Fibroblast of upper back skin (primary cell): ENCODE measurements at places on chromosomes 12 and 14.

GRCh38 chr14:55092341-55092740 is 36.7 kb upstream of the LGALS3 start:
- peak; percentile 83 for DNase-seq

DNA sequence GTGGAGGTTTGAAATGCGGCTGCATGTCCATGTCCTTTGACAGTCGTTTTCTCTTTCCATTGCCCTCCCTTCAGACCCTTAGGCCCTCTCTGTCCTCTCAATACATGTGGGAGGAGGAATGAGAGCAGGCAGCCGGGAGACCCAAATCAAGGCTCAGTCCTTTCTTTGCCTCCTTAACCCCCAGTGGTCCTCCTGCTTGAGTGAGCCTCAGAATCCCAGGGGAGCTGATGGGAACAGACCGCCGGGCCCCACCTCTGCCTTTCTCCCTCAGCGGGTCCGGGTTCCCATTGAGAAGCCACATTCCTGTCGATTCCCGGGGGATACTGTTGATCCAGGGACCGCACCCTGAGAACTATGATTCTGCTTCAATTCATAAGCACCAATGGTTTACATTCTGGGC is 77.9 kb upstream of the RFLNA start:
- DNase-seq = no peak

GRCh38 chr12:68403296-68403695 is 71.1 kb upstream of the MDM1 start:
- DNase-seq = no peak

GRCh38 chr12:45622210-45622937 is 107.1 kb upstream of the ARID2 start:
- DNase-seq = no peak

DNA sequence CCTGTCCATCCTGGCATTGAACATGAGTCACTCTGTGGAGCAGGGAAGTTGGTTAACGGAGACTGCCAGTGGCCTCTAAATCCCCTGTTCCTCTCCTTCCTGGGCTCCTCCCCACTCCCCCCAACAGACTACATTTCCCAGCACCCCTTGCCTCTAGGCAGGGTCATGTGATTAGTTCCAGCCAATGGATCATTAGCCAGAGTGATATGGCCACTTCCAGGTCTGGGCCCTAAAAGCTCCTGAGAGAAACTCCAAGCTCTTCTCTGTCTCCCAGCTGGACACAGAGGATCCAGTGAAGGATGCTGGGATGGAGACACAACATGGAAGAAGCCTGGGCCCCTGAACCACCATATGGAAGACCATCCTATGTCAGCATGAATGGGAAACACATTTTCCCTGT is 54.4 kb upstream of the RFLNA start:
- no peak for DNase-seq

DNA sequence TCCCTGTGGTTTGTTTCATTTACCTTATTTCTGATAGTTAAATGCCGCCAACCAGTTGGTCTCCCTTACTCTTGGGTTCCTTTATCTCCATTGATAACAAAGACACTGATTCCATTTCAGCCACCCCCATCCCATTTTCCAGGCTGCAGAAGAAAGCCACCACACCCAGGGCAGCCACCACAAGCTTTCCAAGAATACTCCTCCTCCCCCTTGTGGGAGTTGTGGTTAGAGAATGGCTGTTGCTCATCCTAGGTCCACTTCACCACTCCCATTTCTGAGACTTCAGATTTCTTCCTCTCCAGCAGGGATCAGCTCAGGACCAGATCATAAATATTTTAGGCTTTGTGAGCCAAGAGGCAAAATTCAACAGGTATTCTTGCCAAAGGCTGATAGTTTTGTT is 73.9 kb downstream of the ANO4 start:
- DNase-seq = peak; percentile 58
